ENCODE measurements at places on chromosomes 2 and 18.

DNA sequence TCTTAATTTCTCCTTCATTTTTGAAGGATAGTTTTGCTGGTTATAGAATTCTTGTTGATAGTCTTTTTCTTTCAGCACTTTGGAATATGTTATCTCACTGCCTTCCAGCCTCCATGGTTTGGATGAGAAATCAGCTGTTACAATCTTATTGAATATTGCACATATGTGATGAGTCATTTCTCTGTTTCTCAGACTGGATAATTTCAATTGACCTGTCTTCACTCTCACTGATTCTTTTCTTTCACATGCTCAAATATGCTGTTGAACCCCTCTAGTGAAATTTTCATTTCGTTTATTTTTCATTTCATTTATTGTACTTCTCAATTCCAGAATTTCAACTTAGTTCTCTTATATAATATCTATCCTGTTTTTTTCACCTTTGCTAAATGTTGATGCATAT lies 22.2 kb downstream of the PDK1 start:
- no peak for DNase-seq

GRCh38 chr2:113305146-113305545 lies 26.4 kb upstream of the PAX8 start:
- DNase-seq: no peak

DNA sequence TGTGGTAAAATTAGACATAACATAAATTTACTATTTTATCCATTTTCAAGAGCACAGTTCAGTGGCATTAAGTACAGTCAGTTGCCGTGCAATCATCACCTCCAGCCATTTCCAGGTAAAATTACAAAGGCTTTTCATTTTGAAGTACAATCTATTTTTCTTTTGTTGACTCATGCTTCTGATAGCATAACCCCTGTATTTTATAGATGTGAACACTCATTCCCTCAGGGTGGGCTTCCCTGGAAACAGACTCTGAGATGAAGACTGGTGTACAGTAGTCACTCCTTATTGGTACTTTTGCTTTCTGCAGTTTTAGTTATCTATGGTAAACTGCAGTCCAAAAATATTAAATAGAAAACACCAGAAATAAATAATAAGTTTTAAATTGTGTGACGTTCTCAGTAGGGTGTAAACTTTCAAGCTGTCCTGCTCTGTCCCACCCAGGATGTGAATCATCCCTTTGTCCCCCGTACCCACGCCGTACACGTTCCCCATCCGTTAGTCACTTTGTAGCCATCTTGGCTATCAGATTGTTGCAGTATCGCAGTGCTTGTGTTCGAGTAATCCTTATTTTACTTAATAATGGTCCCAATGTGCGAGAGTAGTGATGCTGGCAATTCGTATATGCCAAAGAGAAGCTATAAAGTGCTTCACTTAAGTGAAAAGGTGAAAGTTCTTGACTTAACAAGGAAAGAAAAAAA lies 41.1 kb upstream of the NAB1 start:
- DNase-seq: no peak

- DNase-seq: no peak
Observed at GRCh38 chr2:163370169-163370886, 365.5 kb downstream of the FIGN start.

- no peak for DNase-seq
Observed at GRCh38 chr2:208501206-208501605, 94.6 kb downstream of the PTH2R start.

GRCh38 chr18:3104190-3105054 lies 91.5 kb upstream of the LPIN2 start:
- no peak for DNase-seq

- DNase-seq: no peak
Observed at GRCh38 chr2:127762846-127763245, 48.1 kb downstream of the WDR33 start.

GRCh38 chr2:69122271-69122670 lies 109.3 kb downstream of the ANTXR1 start:
- no peak for DNase-seq

GRCh38 chr2:239537633-239538356 lies 137.0 kb upstream of the HDAC4 start:
- no peak for DNase-seq

DNA sequence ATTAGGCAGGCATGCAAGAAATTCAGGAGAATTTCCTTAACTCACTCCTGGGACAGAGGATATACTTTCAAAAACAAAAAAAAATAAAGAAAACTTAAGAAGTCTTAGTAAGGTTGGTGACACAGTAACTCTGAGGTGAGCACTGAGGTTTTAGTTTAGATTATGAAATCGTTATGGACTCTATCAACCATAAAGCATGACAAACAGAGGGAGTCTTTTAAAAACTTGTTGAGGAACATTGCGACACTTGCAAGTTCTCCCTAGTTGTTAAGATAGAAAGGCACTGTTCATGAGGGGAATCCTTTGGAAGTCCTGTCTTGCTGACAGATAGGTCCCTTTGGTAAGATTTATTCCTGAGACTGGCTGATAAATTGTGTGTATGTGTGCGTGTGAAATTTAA lies 194.3 kb upstream of the ERBB4 start:
- no peak for DNase-seq

DNA sequence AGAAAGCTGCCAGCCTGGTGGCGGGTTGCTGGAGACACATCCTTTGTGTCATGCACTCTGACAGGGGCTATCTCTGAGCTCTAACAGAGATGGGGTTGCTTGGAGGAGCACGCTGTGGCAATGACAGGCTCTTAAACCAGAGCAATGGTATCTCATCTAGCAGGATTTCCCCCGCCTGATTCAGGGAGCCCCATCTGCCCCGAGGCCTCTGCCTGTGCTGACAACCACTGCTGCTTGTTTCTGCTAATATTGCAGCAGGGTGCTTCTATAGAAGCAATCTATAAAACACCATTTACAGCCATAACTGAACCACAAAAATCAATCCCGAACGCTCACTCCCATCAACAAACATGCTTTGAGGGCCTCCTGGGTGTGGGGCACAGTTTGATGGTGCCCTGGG lies 12.8 kb upstream of the DNPEP start:
- DNase-seq: no peak

GRCh38 chr2:108971661-108972566 lies 17.1 kb downstream of the EDAR start:
- DNase-seq: no peak

- no peak for DNase-seq
Observed at GRCh38 chr2:23734416-23734815, 192.5 kb downstream of the ATAD2B start.

DNA sequence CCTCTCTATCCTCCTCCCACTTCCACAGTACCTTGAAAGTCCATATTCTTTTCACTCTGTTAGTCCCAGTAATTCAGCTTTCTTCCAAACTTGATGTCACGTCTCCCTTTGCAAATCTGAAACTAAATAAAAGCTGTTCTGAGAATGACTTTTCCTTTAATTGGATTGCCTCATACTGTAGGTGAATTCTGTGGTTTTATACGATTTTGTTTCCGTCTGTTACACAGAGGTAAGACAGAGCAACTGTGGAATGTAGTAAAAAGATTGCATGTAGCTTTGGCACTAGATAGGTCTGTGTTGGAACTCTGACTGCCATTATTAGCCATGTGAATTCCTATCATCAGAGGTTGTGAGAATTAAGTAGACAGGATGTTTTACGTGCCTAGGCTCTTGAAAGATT lies 25.9 kb downstream of the MALT1 start:
- no peak for DNase-seq

DNA sequence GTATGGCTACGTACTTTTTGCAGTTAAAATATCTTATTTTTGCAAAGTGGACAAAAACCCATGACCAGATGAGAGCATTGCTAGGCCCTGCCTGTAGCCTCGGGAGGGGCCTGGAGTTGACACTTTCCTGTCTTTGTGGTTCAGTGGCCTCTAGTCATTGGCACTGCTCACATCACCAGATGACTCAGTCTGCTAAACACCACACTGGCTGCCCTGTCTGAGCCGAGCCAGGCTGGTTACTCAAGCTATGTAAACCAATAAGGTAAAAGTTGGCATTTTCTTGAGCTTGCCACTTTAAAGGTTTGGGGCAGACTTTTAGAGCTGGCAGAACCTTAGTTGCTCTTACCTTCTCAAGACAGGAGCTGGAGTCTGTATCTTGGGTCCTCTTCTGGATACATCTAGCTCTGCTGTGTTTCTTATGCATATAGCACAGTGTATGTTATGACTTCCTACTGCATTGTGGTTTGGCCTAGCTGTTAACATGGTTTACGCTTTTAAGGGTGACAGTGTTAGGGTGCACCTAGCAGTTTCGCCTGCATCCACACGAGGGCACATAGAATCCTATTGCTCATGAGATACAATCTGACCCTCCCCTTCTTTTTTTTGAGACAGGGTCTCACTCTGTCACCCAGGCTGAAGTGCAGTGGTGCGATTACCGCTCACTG lies 76.4 kb downstream of the AP1S3 start:
- DNase-seq: peak; percentile 49

GRCh38 chr18:76756531-76757253 lies 65.7 kb upstream of the ZNF236 start:
- DNase-seq: no peak

- no peak for DNase-seq
Observed at GRCh38 chr2:188785490-188785889, 188.7 kb upstream of the COL3A1 start.
